ENCODE measurements at places on chromosomes 16 and 17.

- no peak for DNase-seq
Measured at GRCh38 chr17:46158323-46159296, 34.6 kb downstream of the KANSL1 start.

GRCh38 chr16:35480988-35481387 lies 2021.6 kb downstream of the TP53TG3F start:
- DNase-seq, result no peak

DNA sequence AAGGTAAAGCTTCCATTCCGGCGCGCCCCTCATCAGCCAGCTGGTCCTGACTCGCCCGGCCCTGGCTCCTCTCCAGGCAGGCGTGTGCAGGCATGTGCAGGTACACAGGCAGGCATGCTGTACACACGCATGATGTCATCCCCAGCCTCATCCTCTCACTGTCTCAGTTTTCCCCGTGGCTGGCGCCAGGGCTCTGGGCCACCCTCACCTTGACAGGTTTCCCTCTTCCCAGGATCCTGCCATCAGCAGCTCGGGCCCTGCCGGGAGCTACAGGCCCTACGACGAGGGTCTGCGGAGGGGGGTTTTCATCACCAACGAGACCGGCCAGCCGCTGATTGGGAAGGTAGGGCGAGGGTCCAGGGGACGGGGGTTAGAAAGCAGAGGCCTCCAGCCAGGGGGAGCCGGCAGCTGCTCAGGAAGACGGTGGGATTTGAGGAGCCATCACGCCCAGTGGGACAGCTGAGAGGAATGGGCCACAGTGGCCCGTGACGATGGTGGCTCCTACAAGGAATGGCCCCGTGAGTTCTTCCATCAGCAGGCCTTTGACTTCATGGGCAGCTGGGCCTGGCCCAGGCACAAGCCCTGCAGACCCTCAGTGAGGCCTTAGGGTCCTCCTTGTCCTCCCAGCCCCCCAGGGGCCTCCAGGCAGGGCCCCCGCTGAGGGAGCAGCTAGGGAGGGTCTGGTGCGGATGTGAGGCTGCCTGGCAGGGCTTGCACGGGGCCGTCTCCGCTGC lies 8.5 kb downstream of the GAA start:
- DNase-seq, result no peak

GRCh38 chr16:69711115-69711740 lies 15.1 kb downstream of the NQO1 start:
- no peak for DNase-seq

- DNase-seq, result no peak
Measured at GRCh38 chr17:60303406-60304099, 88.4 kb downstream of the USP32 start.

DNA sequence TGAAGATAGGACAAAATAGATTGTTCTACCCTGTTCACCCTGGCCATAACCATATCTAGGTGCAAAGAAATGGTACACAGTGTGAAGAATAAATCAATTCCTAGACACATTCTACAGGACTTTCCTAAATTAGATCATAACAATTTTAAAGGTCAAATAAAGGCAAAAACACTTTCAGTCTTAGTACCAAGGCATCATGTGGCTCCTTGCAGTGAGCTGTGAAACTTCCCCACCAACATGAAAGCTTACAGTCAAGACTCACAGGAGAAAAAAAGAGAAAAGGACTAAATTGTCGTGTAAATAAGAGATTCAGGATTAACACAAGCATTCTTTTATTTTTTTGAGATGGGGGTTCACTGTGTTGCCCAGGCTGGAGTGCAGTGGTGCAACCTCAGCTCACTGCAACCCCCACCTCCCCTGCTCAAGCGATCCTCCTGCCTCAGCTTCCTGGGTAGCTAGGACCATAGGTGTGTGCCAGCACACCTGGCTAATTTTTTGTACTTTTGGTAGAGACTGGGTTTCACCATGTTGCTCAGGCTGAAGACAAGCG lies 14.2 kb downstream of the NSMCE1 start:
- no peak for DNase-seq

DNA sequence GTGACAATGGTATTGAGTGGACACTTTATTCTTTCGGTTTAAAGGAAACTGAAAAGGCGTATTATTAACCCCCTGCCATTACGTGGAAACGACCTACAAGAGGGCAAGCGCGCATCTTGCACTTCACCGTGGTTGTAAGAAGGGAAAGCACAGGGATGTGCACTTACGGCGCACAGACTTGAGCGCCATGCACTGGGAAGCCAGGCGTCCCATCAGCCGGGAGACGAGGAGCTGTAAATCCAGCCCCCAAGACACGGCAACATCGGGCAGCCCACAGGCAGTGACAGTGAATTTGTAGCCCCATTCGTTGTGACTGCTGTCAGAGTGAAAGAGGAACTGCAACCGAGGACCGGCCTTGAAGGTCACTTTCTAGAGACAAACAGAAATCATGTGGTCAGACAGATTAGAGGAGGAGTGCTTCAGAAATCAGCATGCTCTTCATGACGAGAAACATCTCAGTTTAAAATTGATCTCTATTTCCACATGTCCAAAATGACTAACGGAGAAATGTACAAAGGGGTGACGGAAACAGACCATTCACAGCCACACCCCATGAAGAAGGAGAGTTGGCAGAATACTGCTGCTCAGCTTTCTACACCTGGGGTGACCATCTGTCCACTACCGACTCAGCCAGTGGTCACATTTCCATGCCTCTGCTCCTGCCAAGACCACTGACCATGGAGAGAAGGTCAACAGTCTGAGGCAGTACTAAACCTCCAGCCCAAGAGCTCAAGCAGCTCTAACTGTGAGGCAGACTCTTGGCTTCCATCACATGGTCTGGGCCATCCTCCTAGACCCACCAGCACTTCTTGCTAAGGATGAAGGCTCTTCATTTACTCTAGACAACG lies 68.6 kb downstream of the ZZEF1 start:
- no peak for DNase-seq

DNA sequence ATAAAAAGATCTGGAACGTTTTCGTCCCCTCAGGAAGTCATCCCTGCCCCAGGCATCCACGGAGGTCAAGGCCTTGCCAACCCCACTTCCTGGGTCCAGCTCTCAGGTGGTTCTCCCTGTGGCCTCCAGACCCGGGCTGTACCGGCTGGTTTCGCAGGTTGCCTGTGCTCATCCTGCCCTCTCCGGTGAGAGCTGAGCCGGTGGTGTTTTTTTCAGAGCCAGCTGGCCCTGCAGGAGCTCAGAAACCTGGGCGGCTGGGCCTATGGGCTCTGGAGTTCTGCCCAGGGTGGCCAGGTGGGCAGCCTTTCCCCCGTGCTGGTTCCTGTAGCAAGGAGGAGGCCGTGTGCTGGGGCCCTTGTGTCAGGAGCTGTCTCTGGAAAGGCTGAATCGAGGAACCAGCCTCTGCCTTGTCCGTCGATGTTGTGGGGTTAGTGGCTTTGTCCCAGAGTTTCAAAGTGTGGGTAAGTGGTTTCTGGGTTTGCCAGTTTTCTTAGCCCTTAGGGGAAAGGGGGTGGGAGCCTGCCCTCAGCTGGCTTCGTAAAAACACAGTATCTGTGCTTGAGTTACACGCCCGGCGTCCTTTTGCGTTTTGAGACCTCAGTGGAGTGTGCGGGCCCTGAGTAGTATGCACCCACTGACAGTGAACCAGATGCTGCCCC lies 23.6 kb downstream of the C16orf90 start:
- DNase-seq, result no peak

GRCh38 chr16:49497466-49497865 lies 123.9 kb downstream of the C16orf78 start:
- no peak for DNase-seq
